ENCODE measurements at places on chromosomes 5 and 9. TPM values are rescaled to one million over a fixed set of nuclear protein-coding genes. Genes with fewer than 3 reads are reported as not detected.

KLF4 gene
- total RNA-seq, result 72.1 TPM

DMRT3 gene
- 1.7 TPM for total RNA-seq

F12 gene
- total RNA-seq, result 5.4 TPM

FOXD4 gene
- 0.76 TPM for total RNA-seq

POLR3G gene
- total RNA-seq, result 3.9 TPM

TAF11L5 gene
- total RNA-seq, result 0.83 TPM

GRCh38 chr5:180179442-180180420 lies 29.3 kb downstream of the RASGEF1C start:
- DNase-seq, result peak; percentile 64

GRCh38 chr9:30697958-30698357 lies 1686.5 kb upstream of the ACO1 start:
- no peak for DNase-seq

DNA sequence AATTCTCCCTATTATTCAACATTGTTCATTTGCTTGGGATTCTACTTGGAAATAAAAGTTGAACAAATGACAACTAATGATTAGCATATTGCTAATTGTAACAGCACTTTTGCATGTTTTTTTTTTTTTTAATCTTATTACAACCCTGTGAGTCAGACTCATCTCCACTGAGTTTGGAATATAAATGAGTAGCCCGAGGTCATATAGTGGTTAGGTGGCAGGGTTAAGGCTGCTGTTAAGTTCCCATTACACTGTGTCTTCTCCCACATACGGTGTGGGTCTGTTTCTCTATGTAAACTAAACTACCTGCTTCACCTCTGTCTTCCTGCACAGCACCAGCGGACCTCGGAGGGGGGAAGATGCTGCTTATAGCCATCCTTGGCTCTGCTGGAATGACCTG lies 92.4 kb downstream of the EQTN start:
- DNase-seq, result no peak

GRCh38 chr5:125612776-125613175 lies 810.4 kb upstream of the GRAMD2B start:
- no peak for DNase-seq

DNA sequence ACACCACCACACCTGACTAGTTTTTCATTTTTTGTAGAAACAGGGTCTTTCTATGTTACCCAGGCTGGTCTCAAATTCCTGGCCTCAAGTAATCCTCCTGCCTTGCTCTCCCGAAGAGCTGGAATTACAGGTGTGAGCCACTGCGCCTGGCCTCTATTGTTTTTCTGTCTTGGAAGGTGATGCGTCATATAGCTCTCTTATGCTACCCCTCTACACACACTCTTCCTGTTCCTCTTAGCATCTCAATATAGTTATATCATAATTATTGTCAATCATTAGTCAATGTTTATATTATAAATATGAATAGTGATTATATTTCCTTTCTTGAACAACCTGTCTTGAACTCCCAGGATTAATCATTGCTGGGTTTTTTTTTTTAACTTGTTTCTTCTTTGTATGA lies 7.3 kb downstream of the PKD2L2 start:
- DNase-seq, result no peak

DNA sequence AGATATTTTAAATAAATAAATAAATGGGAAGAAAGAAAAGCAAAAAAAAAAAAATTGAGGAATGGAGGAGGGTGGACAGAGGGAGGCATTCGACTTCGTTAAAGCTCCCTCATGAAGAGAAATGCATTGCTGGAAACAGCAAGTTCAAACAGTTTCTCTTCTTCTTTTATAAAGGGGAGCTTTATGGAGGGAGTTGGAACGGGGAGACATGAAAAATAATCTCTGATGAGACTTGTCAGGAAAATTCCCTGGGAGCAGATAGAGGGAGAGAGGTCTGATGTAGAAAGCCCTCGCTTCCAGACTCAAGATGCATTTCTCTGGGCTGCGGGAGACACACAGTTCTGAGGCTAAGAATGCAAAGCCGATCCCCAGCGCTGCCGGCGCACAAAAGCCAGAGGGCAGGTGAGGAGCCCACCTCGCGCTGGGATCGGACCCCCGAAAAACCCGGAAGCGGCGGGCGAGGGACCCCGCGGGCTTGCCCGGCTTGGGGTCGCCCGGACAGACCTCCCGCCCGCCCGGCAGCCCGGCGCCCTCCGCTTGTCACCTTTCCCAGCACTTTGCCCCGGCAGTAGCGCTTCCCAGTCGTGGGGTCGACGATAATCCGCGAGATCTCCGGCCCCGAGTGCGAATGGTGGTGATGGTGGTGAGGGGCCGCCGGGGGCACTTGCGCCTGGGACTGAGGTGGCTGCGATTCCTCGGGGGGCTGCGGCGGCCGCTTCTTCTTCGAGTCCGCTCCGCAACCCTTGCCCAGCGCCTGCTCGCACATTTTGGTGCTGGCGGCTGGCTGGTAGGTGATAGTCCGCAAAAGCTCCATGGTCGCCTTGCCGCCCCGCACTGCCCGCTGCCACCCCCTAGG lies 512 bp downstream of the PLK2 start:
- DNase-seq, result peak; percentile 50

GRCh38 chr5:134007581-134008265 lies 2.9 kb upstream of the VDAC1 start:
- DNase-seq, result peak; percentile 31

GRCh38 chr9:126474786-126475485 lies 138.8 kb upstream of the LMX1B start:
- DNase-seq, result no peak

DNA sequence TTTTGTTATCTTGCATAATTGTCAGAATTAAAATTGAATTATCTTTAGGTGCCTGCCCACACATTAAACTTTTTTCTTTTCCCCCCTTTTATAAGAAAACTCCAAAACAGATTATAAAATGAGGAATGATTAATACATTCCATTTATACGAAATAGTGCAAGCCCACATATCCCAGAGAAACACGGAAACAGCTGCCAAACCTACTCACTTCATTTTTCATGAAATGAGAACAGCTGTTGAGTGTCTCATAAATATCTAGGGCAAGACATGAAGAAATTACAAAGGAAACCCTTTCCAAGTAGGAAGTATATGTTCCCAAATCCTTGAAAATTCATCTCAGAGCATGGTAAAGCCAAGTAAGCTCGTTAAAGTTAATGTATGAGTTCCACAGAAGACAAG lies 459.4 kb upstream of the NMUR2 start:
- no peak for DNase-seq

DNA sequence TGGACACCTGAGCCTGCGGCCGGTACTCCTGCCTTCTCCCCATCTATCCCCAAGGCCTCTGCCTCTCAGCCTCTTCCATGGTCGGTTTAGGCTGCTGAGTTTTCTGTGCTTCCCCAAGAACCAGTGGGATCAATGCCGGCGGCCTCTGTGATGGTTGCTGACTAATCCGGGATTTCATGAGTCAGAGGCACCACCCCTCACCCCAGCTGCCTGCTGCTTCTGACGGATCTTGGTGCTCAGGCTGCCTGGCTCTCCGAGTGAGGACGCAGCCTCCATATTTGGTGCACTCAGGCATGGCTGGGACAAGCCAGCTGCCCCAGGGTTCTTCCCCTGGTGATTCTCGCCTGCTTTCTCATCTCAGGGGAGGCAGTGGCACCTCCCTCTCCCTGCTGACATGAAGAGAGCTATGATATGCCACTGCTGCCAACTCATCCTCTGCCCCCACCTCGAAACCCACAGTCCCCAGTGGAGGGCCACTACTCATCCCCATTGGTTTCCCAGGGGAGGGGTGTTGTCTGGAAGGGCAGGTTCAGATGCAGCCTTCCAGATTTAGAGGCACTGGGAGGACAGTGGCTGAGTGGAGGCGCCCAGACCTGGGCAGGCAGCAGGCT lies 3.3 kb upstream of the MAN1B1 start:
- no peak for DNase-seq

DNA sequence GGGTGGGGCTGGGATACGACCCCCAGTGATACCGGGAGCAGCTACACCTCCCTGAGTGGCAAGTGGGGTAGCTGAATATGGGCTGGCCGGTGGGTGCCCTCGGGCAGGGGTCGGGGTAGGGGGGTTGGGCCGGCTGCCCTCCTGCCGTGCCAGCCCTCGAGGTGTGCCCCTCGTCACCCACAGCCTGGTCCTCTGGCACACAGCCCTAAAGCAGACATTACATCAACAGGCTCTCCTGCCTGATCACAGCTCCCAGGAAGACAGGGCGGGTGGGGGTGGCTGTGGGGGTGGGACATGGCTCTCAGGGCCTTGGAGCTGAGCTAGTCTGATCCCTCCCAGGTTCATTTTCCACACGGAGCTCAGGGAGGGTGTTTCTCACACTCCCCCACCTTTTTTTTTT lies 23.2 kb downstream of the FBXW5 start:
- DNase-seq, result no peak

DNA sequence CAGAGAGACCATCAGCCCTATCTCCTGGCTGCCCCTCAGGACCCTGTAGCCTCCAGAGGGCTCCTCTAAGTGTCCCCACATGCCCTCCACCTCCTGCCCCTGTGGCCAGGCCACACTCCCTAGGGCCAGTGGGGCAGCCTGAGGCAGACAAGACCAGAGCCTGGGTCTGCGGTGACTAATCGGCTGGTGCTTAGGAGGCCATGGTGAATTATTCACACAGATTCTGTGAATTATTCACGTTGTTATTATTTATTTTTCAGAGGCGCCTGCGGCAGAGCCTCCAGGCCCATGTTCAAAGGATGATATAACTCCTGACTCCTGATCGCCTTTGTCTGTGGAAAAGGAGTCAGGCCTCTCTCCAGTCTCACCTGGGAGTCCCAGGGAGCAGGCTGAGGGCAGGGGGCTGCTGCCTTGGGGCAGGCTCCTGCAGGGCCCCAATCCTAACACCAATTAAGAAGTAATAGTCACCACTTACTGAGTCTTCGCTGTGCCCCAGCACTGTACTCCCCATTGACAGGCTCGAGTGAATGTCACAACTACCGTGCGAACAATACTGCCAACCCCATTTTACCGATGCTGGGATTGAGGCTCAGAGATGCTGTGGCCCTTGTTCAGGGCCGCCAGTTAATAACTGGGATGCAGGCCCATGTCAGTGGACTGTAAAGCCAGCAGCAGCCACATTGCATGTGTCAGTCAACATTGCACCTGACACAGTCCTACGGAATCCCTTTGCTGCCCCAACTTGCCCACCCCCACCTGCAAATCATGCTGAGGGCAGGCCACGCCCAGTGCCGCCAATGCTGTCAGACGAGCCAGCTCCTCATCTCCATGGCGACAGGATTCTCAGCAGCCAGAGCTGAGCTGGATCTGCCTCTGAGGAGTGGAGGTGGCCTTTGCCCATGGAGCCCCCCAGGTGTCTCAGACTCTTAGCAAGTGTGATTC lies 94.9 kb downstream of the PCDH1 start:
- DNase-seq, result peak; percentile 51

GRCh38 chr9:33637881-33638280 lies 113.8 kb downstream of the ANKRD18B start:
- no peak for DNase-seq

DNA sequence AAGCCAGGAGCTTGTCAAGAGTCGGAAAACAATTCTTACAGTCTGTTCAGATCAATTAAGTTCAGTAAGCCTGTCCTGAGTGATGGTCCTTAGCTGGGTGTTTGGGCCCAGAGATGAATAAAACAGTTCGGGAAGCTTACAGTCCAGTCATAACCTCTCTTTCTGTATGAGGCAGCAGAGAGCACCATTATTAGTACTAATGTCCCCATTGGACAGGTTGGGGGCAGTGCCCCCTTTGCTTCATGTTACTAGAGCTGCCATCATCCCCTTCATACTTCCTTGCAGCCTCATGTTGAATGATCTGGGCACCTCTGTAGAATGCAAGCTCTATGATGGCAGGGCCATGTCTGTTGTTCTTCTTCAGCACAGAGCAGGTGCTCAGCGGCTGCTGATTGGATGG lies 9.8 kb downstream of the DOCK2 start:
- DNase-seq, result no peak

GRCh38 chr9:19995619-19996018 lies 206.8 kb upstream of the SLC24A2 start:
- DNase-seq, result no peak

DNA sequence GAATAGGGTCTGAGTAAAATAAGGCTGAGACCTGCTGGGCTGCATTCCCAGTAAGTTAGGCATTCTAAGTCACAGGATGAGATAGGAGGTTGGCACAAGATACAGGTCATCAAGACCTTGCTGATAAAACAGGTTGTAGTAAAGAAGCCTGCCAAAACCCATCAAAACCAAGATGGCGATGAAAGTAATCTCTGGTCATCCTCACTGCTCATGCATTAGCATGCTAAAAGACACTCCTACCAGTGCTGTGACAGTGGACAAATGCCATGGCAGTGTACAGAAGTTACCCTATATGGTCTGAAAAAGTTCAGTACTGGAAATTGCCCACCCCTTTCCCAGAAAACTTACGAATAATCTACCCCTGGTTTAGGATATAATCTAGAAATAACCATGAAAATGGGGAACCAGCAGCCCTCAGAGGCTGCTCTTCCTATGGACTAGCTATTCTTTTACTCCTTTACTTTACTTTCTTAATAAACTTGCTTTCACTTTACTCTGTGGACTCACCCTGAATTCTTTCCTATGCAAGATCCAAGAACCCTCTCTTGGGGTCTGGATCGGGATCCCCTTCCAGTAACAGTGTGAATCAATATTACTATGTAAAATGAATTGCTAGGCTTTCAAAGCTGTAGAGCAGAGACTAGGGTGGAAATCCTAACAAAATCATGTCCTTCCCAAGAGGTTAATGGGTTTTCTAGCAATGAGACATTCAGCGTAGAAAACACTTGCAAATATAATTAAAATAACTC lies 257.8 kb downstream of the KIAA0825 start:
- no peak for DNase-seq

DNA sequence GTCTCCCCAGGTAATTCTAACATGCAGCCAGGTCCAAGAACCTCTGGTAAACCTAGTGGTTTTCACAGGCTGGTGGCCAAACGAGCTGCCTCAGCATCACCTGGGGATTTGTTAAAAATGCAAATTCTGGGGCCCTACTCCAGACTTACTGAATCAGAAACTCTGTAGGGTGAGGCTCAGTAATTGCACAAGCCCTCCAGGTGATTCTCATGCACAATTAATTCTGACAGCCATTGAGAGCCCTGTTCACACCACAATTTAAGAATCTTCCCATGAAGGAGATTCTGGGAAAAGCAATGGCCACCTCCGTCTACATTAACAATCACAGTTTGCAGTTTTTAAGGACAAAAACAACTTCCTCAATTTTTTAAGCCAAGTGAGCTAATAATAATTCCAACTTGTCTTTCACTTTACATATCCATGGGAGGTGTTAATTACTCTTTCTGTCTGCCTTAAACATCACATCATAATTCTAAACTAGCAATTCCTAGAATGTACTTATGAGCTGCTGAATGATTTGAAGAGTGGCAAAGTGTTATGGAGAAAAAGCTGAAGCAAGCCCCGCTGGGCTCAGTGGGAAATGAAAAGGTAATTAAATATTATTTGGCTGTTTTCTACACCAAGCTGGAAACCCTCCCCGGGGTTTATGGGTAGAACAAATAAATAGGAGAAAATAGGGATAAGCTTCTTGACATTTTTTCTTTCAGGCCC lies 70.0 kb downstream of the GLDC start:
- DNase-seq, result no peak

GRCh38 chr5:136066661-136067271 lies 38.0 kb downstream of the TGFBI start:
- no peak for DNase-seq

DNA sequence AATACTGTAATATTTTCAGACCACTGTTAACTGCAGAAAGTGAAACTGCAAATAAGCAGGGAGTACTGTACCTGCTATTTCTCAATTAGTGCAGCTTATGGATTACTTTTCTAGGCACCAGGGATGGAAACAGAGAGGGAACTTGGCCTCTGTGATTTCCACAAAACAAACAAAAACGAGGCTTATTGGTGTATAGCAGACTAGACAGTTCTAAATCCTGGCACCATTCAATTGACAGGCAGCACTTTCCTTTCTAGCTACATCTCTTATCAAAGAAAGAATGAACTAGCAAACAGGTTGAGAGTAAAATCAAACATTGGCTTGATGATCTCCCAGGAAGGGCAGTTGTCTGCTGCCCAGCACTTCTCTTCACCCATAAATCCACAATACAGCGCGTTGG lies 16.0 kb upstream of the IL33 start:
- DNase-seq, result no peak

All from glutamatergic neuron (in vitro differentiated cells).